ENCODE measurements at places on chromosomes 3 and 15.

DNA sequence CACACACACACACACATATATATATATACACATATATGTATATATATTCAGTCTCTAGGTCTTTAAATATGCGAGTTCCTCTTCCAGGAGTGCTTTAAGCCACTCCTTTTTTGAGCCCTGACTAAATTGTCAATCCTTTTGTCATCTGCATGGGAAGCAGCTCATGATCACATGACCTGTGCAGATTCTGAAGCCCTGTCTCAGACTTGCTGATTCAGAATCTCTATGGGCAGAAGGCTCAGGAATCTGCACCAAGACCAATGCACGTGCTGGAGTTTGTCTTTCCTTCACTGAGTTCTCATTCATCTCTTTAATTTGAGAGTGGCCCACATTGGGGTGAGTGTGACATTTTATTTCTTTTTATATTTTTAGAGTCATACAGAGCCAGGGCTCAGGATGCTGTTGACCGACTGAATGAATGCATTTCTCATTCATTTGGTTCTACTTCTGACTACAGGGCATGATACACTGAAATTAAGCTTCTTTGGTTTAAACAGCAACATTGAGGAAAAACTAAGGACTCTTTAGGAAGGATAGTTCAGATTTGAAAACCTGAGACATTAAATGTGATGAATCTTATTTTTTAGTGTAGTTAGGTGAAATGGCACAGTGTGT is 307.5 kb downstream of the EDEM1 start:
- no peak for DNase-seq

- no peak for DNase-seq
Observed at GRCh38 chr15:44075535-44075934, 119.5 kb downstream of the FRMD5 start.

DNA sequence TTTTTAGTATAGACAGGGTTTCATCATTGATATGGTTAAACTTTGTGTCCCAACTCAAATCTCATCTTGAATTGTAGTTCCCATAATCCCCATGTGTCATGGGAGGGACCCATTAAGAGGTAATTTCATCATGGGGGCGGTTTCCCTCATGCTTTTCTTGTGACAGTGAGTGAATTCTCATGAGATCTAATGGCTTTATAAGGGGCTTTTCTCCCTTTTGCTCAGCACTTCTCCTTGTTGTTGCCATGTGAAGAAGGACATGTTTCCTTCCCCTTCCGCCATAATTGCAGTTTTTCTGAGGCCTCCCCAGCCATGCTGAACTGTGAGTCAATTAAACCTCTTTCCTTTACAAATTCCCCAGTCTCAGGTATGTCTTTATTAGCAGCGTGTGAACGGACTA is 20.2 kb upstream of the ZNF710 start:
- no peak for DNase-seq

DNA sequence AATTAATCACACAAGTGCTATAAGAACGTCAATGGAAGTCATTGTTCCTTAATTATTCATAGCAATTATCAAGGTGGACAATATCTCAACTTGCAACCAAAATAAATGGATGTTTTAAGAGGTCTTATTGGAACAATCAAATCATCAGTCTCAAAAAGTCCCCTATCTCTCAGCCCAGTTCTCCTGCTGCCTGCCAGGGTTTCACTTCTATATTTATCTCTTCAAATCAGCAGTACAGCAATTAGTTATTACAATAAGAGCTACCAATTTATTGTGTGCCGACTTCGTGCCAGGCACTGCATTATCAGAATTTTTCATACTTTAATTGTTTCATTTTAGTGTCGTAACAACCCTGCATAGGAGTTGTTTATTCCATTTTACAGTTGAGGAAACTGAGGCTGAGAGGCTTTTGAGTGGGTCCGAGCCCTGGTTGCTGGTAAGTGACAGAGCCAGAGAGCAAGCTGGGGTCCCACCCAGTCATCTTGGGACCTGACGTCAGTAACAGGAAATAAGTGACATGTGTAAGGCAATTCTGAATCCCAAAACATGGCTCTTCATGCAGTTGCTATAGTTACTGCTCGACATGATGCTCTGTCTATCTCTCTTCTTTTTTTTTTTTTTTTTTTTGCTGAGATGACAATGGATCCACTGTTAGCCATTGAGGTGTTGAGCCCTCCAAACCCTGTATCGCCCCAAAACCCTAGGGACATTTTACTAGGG is 8.8 kb upstream of the KCTD6 start:
- no peak for DNase-seq

DNA sequence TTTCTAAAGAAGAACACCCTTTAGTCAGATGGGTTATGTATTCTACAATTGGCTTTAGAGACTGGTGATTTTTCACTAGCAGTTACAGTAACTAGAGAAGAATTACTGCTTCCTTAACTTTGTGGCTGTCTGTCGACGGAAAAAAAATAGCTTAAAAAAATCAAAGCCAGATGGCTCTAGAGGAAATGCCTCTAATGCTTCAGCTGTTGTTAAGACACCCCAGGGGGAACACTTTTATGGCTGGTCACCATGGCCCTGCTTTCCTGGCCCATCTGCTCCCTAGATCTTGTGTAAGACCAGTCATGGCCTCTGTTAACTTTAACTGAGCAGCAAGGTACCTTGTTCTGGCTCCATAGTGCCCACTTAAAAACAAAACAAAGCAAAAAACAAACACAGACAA is 198.6 kb upstream of the PLSCR5 start:
- DNase-seq, result no peak

DNA sequence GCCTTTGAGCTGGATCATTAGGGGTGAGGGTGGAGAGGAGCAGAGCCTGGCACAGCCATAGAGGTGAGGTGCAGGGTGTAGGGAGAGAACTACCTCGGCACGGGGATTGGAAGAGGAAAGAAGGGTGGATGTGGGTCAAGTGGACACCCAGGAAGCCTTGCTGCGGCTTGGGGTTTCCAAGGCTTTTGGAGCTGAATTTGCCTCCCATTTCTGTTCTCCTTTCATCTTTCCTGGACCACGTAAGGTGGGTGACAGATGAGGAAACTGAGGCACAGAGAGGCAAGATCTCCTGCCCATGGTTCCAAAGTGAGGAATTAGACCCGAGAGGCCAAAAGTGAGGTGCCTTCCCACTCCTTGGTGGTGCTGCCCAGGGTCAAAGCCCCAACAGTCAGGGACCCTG is 35.4 kb upstream of the SFMBT1 start:
- no peak for DNase-seq

DNA sequence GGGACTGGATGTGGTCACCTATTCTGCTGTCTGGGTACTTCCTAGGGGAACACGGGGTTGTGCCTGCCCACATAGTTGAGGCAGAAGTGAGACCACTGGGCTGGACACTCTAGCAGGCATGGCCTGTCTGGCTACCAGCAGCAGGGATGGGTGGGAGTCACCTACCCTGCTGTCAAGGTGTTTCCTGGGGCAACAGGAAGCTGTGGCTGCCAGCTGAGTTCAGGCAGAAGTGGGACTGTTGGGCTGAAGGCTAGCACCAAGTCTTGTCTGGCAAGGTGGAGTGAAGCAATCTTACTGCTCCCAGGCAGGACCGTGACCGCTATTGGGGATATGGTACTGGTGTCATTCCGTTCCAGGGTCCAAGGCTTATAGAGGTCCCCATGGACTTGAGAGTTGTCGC is 20.3 kb upstream of the ZDHHC23 start:
- no peak for DNase-seq

GRCh38 chr15:60933900-60934885 is 294.9 kb downstream of the RORA start:
- DNase-seq, result no peak

- no peak for DNase-seq
Observed at GRCh38 chr15:76253691-76254473, 57.4 kb downstream of the ETFA start.

GRCh38 chr3:188174317-188175044 is 20.5 kb downstream of the LPP start:
- DNase-seq, result no peak

GRCh38 chr15:25846377-25846776 is 16.8 kb downstream of the ATP10A start:
- DNase-seq, result no peak

DNA sequence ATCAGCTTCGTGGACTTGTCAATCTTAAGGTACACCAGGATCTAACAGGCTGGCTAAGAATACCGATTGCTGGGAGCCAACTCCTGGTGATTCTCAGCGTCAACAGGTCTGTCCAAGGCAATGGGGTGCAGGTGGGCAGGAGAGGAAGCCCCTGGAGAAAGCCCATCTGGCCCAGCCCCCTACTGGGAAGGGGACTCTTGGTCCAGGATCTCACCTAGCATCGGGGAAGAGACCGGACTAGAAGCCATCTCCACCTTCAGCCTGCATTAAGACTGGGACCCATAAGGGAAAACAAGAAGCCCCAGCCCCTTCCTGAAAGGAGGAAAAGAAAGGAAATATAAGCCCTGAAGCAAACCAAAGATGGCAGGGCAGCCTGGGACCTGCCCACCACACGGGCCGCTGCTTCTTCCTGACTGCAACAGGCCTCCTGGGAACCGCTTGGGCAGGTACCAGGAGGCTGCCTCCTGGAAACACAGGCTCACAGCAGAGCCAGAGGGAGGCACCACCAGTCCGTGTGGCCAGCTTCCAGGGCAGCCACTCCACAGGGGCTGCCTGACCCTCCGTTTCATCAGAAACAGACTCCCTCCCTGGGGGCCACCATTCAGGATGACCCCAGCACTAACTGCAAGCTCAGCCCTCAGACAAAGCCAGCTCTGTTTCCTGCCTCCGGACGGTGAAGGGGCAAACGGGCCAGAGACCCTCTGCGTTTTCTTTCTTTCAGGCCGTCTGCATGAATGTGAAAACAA is 100.2 kb downstream of the LRIG1 start:
- DNase-seq, result no peak

DNA sequence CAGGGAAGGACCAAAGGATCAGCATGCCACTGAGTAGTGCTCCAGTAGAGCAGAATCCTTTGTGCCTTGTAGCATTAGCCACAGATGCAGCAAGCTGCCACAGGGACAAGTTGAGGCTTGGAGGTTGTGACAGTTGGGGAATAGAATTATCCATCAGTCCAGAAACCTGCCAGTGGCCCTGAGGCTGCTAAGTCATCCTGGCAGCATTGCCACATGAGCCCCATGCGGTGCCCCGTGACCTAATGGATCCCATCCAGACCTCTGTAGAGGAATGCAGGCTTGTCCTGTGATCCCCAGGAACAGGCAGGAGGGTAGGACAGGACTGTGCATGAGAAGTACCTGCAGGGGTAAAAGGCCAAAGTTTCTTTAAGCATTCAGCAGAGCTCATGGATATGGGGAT is 51.7 kb downstream of the BOC start:
- no peak for DNase-seq

- no peak for DNase-seq
Observed at GRCh38 chr15:37220949-37221670, 120.8 kb upstream of the MEIS2 start.

DNA sequence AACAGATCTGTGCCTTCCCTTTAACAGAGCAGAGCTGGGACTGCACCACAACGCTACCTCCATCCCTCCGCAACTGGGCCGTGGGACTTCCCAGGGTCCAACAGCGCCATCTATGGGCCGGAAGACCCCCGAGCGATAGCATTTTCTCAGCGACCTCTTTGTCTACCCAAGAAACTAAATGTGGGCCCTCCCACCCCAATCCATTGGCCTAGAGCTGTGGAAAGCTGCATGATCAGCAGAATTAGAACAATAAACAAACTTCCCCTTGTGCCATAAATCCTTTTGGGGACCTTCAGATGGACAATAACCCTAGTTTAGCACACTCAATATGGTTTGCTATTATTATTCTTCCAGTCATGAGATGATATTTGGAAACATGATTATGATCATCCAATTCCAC is 74.8 kb upstream of the NTRK3 start:
- peak; percentile 14 for DNase-seq
